ENCODE measurements at places on chromosomes 12 and 14. TPM values are rescaled to one million over a fixed set of nuclear protein-coding genes. Genes with fewer than 3 reads are reported as not detected.
A peak's percentile ranks its signal among the peaks of the same experiment; 100 is the strongest.

BICDL1 gene
- total RNA-seq = not detected

CLEC4C gene
- not detected for total RNA-seq

RTL1 gene
- not detected for total RNA-seq

DNA sequence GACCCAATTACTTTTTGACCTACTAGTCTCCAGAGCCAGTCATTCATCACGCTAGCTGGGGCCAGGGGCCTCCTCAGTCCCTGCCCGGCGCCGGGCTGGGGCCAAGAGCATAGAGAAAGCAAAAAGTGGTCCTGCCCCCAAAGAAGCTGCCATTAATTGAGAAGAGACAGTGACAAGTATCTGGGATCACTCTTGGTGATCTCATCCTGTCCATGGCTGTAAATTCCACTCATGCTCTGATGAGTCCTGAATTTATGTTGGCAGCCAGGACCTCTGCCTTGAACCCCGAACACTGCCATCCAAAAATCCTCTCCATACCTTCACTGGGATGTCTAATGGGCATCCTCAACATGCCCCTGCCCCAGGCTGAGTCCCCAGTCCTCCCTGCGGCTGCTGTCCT, 34.4 kb upstream of the DLK1 start:
- peaks cover 13% of the 10 kb centered on the region for H3K4me1 ChIP-seq
- DNase-seq = peak; percentile 20
- no peak overlapping the region for H3K27ac ChIP-seq
- H3K27me3 ChIP-seq = no peaks in the 10 kb centered on the region

- H3K27ac ChIP-seq = no peak overlapping the region
- H3K4me1 ChIP-seq = no peaks in the 10 kb centered on the region
- H3K36me3 ChIP-seq = no peaks in the 10 kb centered on the region
- peaks cover 54% of the 10 kb centered on the region for H3K27me3 ChIP-seq
- DNase-seq = no peak
Measured at GRCh38 chr12:111074965-111075364, 154.6 kb upstream of the MYL2 start.

DNA sequence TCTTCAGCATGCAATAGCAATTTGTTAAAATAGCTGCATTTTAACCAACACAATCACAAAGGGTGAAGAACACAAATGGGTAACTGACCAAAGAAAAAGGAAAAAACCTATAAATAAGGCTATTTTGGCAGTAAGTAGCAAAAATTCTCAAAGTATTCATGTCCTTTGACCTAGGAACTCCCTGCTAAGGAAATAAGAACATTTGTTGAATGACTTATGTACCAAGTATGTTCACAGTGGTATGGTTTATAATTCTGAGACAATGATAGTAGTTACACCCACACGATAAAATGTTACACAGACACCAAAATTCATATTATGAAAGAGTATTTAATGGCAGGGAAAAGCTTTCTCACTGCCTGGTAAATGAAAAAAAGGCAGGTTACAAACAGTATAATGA, 16.9 kb downstream of the CCDC88C start:
- no peaks in the 10 kb centered on the region for H3K4me1 ChIP-seq
- no peak overlapping the region for H3K4me3 ChIP-seq
- peaks cover 46% of the 10 kb centered on the region for H3K27me3 ChIP-seq
- H3K36me3 ChIP-seq = no peaks in the 10 kb centered on the region
- H3K27ac ChIP-seq = no peak overlapping the region
- no peak for DNase-seq

DNA sequence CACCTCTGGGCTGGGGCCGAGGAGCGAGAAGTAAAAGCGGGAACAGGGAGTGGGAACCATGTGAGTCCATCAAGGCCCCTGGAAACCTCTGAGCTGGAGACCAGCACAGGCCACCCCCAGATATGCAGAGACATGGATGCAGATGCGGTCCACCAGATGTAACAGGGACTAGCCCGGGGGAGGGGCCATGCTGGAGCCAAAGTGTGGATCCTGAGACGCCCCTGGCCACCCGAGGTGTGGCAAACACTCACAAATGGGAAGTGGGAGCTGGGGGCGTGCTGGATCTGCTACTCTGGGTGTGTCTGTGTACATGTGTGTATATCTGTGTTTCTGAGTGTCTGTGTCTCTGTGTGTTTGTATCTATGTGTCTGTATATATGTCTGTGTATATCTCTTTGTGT, 12.8 kb downstream of the MYL2 start:
- DNase-seq = no peak
- H3K4me3 ChIP-seq = no peak overlapping the region
- no peak overlapping the region for H3K27ac ChIP-seq

- peaks cover 20% of the 10 kb centered on the region for H3K4me1 ChIP-seq
- peak within 1 kb of the TSS; percentile 86 for H3K27ac ChIP-seq
- H3K4me3 ChIP-seq = peak within 1 kb of the TSS; percentile 78
- H3K36me3 ChIP-seq = no peaks in the 10 kb centered on the region
- DNase-seq = peak; percentile 98
Measured at GRCh38 chr12:122078141-122079032, at the start of gene MLXIP. TSS of gene MLXIP (plus strand) at chr12:122078756. CDS start at chr12:122078854, 98 bp downstream.

DNA sequence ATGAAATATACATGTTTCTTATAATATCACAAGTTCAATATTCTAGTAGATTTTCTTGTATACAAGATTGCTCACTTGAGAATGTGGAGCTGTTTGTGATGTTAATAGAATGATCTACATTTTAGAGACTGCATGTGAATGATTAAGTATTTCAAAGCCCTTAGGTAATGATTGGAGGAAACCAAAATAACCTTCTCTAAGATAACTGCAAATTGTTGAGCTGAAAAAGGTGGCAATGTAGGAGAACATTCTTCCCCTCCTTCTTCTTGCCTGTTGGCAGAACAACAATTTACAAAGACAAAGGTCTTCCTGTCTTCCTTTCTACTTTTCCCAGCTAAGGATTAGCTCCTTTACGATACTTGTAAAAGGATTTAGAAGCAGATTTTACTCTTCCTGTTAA, 2.0 kb upstream of the CLEC6A start:
- no peak for DNase-seq
- peaks cover 4% of the 10 kb centered on the region for H3K27me3 ChIP-seq
- H3K27ac ChIP-seq = no peak overlapping the region
- H3K36me3 ChIP-seq = no peaks in the 10 kb centered on the region
- H3K4me1 ChIP-seq = no peaks in the 10 kb centered on the region

GRCh38 chr14:71713451-71713850, 218.8 kb upstream of the RGS6 start:
- peak; percentile 19 for DNase-seq
- no peak overlapping the region for H3K4me3 ChIP-seq
- peaks cover 73% of the 10 kb centered on the region for H3K4me1 ChIP-seq
- H3K27me3 ChIP-seq = no peaks in the 10 kb centered on the region
- peaks cover 16% of the 10 kb centered on the region for H3K36me3 ChIP-seq
